ENCODE measurements at places on chromosomes 5 and 9.
A peak's percentile ranks its signal among the peaks of the same experiment; 100 is the strongest.

GRCh38 chr5:149550594-149551226 lies 529 bp downstream of the CSNK1A1 start:
- DNase-seq = peak; percentile 35

DNA sequence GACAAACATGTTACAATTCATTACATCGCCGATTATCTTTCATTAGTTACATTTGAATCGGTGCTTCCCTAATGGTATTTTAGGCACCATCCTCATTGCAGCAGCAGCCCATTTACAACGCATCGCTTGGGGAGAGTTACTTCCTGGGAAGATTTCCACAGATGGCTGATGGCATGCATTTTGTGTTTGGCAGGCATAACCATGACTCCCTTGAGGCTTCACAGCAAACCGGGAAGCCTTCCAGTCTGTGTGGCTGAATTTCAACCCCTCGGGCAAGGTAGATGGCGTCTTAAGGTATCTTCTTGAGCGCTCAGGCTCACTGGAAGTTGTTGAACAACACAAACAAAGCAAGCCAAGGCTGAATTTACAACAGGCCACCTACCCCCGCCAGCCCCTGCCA lies 1.6 kb upstream of the DNAH5 start:
- DNase-seq = no peak

DNA sequence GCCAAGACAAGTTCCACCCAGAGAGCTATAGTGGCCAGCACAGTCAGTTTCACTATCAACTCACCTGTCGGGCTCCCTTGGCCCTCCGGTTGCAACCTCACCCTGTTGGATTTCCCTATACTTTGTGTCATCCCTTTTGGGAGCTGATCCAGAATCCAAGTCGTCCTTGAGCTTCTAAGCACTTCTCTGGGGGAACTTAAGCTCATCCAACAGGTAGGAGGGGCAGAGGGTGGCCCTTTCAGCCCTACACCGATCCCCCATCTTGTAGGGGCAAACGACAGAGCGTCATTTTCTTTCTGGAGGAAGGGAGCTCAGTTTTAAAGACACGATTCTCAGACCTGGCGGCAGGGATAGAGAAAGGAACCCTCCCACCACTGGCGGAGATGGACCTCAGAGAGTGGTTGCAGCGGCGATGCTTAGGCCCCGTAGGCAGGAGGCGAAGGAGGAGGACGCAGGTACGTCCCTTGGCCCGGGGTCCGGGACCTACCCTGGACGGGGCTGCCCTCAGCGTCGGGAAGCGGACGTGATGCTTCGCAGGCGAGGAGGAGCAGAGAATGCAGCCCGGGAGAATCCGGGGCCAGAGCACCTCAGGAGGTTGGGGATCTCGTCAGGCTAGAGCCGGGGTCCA lies 519 bp downstream of the ZER1 start:
- DNase-seq = no peak

GRCh38 chr5:87307796-87308423 lies 40.2 kb downstream of the RASA1 start:
- DNase-seq = no peak
